ENCODE measurements at places on chromosomes 16 and 17.

DNA sequence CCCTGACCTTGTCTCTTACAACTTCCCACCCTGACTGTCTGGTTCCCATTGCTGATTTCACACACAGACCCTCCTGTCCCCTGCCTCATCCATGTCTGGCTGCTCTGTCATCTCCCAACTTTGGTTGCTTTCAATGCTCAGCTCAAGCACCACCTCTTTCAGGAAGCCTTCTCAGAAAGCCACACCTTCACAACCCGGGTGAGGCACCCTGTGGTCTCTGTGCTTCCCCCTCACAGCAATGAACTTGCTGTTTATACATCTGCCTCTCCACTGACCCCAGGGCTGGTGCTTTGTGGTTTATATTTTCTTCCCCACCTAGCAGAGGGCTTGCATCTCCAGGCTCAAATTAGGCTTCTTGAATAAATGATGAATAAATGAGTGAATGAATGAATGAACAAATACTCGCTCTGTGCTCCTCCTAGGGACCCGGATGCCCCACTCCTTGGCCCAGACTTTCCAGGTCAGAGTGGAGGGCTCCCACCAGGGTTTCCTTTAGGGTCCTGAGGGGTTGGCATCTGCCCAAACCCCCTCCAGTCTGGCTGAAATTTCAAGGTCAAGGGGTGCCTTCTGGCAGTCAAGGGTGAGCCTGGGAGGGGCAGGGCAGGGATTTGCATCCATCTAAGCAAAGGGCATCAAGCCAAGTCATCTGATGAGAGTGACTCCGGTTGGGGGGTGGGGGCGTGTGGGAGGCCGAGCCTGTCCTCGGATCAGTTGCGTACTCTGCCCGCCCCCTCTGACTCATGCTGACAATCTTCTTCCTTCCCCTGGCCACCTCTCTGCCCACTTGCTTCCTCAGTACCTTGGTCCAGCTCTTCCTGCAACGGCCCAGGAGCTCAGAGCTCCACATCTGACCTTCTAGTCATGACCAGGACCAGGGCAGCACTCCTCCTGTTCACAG, at the start of gene ITGAX:
ITGAX (plus strand) TSS at position 783 of the 898 bp plus-strand sequence; CDS start at position 862, 79 bp downstream.
- peak; percentile 95 for DNase-seq

- no peak for DNase-seq
Observed at GRCh38 chr17:31750578-31750977, 108.5 kb downstream of the COPRS start.

- DNase-seq, result no peak
Observed at GRCh38 chr16:88762941-88763340, 22.1 kb downstream of the PIEZO1 start.

GRCh38 chr16:58160855-58161254, 31.7 kb upstream of the CFAP20 start:
- no peak for DNase-seq

DNA sequence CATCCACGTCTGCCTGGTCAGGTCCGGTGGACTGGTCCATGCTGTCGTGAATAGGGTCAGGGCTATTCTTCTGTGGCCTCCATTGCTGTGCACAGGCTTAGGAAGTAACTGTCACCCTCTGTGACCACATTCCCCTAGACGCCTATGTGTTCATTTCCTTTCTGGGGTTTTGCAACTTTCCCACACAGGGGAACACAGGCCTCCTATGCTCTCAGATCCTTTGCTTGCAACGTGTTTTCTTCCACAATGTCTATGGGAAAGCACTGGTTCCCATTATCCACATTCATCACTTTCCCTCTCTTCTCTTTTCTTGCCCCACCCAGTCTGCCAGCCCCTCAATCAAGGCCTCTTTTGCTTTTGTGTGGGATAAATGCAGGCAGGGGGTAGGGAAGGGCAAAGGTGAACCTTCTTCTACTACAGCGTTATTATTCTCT, 43.2 kb upstream of the DNAJA2 start:
- peak; percentile 88 for DNase-seq

DNA sequence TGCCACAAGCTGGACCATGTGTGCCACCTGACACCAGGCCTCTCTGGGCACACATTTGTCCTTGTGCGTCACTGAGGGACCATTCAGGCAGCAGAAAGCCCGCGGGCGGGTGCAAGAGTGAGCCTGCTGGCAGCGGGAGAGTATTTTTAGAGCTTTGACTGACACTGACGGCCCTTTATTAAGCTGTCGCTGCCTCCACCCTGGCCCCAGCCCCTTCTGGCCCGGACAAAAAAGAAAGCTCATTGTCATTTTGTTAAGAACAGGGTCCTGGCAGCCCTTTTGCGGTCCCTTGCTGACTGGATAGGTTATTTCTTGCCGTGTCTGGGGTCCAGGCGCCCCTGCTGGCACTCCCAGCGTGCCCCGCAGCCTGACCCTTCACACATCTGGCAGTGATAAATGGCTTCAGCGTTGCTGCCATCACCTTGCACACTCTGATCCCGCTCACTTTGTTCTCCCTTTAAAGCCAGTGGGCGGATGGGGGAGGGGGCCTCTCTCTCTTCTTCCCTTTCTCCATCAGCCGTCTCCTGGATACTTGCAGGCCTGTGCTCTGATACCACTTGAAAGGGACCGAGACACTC, 78.4 kb upstream of the NKD1 start:
- DNase-seq, result no peak

DNA sequence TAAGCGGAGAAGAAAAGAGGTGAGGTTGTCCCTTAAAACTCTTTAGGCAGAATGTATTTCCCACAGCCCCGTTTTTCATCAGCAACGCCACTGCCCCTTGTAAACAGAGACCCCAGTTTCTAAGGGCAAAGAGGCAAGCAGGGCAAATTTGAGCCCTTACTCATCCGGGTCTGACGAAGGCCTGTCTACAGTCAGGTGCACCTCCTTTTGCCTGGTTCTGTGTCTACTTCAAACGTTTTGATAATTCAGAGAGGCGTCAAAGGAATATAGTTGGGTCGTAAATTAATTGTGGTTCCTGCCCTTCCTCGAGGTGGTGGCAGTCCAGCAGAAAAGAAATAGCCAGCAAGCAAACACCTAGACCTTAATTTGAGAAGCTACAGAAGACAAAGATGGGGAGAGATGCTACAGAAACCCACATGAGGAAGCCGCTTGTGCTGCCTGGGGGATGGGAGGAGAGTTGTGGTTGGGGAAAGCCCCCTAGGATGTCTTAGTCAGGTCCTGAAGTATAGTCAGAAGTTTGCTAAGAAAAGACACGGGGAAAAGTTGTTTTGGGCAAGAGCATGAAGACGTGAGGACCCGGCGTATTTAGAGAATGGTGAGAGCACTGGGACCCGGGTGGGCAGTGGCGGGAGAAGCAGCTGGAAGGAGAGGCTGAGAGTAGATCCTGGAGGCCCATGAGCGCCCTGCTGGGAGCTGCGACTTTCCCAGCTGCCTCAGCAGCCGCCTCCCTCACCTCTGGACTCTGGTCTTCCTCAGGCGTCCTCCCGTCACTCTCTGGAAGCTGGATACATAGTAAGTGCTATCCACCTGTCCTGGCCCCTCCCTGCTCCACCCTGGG, 2.4 kb downstream of the FBRS start:
- peak; percentile 61 for DNase-seq

DNA sequence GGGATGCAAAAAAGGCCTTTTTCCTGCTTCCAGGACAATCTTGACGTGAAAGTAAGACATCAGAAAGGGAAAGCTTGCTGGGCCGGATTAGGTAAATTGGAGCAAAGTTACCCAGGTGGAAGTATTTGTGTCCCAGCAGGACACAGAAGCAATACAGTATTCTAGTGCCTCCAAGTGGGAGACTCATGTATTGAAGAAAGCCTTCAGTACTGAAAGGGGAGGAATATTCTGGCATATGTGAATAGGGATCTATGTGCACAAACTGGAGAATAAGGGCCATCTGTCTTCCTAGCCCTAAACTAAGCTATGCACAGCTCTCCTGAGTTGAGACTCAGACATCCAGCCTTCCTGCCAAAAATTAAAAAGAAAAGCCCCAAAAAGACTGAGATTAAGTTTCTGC, 327.3 kb upstream of the CDH8 start:
- no peak for DNase-seq

- DNase-seq, result no peak
Observed at GRCh38 chr16:72850853-72851252, 197.1 kb downstream of the ZFHX3 start.

DNA sequence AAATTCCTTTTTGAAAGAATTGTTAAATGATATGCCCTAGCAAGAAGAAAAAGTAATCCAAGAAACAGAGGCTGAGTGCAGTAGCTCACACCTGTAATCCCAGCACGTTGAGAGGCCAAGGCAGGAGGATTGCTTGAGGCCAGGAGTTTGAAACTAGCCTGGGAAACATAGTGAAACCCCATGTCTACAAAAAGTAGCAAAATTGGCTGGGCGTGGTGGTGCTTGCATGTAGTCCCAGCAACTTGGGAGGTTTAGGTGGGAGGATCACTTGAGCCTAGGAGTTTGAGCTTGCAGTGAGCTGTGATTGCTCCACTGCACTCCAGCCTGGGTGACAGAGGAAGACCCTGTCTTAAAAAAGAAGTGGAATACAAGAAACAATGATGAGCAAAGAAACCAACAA, 56.1 kb downstream of the NT5M start:
- no peak for DNase-seq

DNA sequence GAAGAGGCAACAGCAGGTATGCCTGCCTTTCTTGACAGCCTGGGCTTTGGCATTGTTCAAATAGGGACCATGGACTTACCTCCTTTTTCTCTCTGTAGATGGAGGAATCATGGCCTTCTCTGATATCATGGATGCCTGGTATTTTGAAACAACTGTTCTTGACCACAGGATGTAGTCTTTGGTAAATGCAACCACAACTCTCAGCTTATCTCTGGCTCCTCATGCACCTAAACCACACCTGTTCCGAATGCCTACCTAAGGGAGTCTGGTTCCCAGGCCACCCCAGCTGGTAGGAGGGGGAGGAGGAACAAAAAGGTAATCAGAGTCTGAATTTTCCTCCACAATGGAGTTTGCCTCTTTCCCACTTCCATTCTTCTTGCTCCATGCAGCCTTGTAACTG, 18.8 kb downstream of the CDK5RAP3 start:
- DNase-seq, result no peak

DNA sequence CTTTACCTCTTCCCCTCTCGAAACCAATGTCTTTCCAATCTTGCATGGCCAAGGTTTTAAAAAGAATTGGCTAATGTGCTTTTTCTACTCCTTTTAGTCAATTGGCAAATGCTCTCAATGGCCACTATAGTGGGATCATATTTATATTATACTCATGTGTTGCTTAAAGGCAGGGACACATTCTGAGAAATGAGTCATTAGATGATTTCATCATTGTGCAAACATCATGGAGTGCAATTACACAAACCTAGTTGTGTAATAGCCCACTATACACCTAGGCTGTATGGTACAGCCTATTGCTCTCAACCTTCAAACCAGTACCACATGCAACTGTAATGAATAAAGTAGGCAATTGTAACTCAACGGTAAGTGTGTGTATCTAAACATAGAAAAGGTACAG, 180.9 kb downstream of the HS3ST3A1 start:
- DNase-seq, result peak; percentile 25

DNA sequence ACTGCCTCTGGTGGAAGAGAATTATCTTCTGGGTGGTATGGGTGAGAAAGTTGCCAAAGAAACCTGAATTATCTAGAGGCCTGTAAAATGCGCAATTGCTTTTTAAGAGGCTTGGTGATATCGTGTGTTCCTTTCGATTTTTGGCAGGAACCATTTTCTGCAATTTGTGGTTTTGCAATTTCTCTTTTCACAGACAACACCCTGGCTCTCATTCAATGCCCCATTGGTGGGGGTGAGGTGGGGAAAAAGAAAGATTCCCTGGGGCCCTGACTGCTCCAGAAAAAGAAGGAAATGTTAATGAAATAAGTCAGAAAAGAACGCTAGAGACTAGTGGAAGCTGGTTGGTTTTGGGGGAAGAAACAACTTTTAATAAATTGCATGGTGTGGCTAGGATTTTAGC, 77.4 kb downstream of the ANKFN1 start:
- no peak for DNase-seq

GRCh38 chr17:65434878-65435277, 126.6 kb downstream of the AXIN2 start:
- DNase-seq, result no peak

GRCh38 chr17:67109111-67109510, 64.8 kb downstream of the CACNG1 start:
- no peak for DNase-seq

All from inflammatory macrophage (primary cell).